ENCODE measurements at places on chromosomes 2 and 18.

- no peak for DNase-seq
Observed at GRCh38 chr2:151009437-151010175, 252.1 kb downstream of the RBM43 start.

DNA sequence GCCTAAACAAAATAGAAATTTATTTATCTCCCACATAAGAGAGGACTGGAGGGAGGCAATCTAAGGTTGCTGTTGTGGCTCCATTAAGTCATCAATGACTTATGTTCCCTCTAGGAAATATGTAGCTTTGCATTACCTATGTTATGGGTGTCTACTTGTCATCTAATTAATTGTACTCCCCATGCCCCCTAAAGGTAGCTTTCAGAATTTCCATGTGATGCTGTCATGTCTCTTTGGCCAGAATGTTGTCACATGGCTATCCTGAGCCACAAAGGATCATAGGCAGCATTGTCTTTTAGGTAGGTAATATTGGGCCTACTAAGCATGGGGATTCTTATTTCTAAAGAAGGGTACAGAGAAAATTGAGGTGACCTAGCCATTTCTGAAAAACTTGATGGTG lies 935.6 kb upstream of the FANCL start:
- no peak for DNase-seq

DNA sequence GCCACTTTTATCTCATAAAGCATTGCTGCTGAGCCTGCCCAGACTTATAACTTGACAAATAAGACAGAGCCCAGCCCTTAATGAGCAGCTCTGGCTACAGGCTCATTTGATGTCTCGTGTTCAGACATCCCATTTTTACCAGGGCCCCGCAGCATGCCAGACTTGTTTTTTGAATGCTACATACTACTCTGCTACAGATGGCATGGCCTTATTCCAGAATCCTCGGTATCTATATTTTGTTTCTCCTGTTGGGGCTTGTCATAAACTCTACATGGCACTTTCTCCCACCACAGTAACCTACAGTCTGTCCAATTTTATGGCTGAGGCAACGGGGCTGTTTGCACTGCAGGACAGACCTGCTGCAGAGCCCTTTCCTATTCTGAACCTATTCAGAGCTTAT lies 179.0 kb upstream of the DDX18 start:
- no peak for DNase-seq

GRCh38 chr2:110143982-110144381 lies 28.4 kb upstream of the MALL start:
- no peak for DNase-seq

- no peak for DNase-seq
Observed at GRCh38 chr2:111145103-111145760, 24.5 kb downstream of the BCL2L11 start.

DNA sequence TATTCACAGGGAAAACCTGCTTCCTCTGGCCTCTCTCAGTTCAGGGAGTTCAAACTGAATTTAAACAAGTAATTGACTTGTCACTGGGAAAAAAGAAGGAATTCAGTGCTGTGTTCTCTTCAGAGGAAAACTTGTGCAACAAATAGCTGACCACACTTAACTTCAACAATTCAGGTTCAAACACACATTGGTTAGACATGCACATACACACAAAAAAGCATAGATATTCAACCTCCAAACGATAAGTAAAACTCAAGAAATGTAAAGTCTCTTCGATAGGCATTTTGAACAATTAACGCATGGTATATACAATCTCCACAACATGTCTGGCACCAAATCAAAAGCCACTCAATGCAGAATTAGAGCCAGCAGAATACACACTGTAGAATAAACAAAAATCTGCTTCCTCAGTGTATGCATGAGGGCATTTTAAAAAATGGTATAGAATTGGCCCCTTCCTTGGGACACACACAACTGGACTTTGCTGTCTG lies 269.0 kb downstream of the TCF4 start:
- no peak for DNase-seq

DNA sequence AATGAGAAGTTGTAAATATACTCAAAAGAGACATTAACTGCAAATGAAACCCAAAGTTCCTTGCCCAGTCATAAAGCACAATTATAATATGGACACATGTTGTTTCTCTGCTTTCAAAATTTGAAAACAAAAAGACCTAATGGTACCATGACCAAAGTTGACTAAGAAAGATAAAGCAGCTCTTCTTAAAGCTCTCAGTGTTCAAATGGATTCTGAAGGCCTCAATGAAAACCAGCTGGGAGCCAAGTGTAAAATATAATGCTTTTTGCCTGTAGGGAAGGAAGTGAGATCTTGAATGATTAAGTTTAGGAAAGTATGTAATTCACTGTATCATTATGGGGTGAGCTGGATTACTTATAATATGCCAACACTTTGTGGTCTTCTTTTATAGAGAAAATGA lies 178.6 kb downstream of the SATB2 start:
- DNase-seq: no peak

- no peak for DNase-seq
Observed at GRCh38 chr2:36290306-36290856, 65.2 kb upstream of the CRIM1 start.

- DNase-seq: no peak
Observed at GRCh38 chr2:165827921-165828276, 33.9 kb upstream of the GALNT3 start.

DNA sequence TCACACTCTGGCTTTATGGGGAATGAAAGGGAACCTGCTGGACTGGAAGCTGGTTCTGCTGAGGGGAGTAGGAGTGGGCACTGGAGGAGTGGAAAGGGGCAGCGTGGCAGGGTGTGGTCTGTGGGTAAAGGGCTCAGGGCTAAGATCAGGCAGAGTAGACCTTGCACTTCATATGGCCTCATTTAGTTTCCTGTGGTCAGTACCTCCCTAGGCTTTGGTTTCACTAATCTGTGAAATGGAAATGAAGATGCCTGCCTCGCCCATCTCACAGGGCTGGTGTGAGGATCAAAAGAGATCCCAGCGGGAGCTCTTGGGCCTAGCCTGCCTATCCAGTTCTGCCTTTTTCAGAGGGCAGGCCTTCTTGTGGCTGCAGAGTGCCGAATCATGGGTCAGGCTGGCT lies 208.7 kb downstream of the LOXHD1 start:
- no peak for DNase-seq

DNA sequence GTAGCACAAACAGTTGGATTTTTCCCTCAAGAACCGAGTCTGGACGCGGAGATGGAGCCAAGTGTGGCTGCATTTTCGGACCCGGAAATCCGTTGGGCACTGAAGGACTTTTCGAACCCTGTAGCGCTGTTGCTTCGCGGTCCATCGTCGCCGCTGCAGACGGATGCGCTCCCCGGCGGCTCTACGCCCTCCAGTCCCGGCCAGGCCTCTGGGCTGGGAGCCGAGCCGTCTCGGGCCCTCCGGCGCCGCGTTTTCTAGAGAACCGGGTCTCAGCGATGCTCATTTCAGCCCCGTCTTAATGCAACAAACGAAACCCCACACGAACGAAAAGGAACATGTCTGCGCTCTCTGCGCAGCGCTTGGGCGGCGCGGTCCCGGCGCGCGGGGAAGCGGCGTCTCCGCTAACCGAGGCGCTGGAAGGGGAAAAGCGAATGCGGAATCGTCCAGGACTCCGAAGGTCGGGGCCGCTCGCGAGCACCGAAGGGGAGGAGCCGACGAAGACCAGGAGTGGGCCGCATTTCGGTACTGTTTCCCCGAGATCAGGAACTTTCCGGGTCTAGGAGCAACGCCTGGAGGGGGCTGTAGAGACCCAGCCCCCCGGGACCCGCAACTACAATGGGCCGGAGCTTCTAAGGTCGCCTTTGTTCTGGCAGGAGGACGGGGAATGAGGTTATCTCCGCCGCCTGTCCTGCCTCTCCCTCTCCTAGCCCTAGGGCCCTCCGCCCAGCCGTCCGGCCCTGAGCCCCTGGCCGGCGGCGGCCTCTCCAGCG lies 3.2 kb downstream of the EMX1 start:
- no peak for DNase-seq

- DNase-seq: no peak
Observed at GRCh38 chr2:33436083-33436482, 40.4 kb upstream of the RASGRP3 start.

DNA sequence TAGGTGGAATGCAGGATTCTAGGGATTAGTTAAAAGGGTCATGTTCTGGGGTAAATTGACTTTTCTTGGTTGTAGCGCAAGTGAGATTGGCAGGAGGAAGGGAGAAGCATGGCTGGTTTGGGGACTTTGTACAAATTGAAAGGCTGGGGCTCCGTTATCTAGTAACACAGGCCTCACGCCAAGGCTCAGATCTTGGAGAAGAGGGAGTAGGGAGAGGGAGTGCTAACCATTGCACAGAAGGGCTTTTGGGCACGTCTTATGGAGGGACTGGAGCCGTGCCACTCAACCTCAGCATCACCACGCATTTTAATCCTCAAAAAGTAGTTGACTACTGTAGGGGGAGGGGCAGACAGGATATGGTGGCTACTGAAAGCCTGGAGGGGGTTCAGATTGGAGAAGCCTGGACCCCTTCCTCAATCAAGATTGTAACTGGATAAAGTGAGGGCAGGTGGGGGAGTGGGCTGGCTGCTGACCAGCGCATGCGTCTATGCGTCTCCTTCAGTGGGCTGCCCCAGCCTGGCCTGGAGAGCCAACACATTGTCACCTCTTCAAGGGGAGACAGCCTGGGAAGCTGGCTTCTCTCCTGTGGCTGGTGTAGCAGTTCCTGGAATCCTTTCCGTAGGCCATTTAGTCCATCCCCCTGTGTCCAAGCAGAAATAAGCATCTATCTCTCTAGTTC lies 14.3 kb downstream of the IGFBP5 start:
- no peak for DNase-seq

DNA sequence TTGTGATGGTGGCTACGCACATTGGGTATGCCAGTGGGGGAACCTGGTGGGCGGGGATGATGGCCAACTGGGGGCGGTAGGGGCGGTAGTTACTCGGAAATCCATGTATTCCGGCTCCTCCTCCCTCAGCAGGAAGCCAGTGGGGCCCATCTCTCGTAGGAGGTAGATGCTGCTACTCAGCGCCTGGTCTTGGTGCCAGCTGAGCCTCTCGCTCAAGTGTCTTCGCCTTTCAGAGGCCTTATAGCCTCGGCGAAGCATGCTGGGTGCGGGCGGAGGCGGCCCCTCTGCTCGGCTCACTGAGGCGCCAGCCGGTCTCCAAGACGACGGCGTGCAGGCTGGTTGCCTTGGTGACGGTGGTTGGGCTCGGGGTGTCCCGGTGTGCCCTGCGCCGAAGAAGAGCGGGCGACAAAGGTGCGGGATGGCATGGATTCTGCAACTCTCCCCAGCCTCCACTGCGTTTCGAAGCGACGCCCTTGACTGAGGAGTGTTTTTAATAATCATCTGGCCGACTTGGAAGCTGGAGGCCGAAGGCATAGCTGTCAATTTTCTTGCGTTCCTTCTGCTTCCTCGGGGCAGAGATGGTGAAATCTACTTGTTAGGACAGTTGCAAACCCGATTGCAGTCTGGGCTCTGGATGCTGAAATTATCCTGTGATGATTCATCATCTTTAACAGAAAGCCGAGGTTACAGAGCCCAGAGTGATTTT lies at the start of gene ZSWIM2:
Gene ZSWIM2 (minus strand): TSS at position 298 of the 706 bp plus-strand sequence. CDS start 40 bp downstream, at position 258.
- no peak for DNase-seq

DNA sequence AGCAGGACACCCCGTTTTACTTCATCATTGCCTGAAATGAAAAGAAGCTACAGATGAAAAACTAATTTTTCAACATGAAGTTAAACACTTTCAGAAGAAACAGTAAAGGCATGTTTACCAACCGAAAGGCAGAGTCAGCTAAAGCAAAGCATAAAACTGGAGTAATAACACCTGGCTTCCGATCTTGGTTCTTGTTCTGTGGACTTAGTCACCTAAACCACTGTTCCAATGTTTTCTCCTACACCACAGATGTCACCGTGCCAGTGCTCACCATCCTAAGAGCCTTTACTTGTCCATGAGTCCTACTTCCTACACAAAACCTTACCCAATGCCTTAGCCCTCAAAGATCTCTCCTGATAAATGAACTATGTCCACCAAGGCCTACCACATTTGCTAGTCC lies 13.5 kb downstream of the MCM6 start:
- DNase-seq: no peak

GRCh38 chr18:66317243-66318090 lies 286.4 kb downstream of the CDH19 start:
- no peak for DNase-seq

DNA sequence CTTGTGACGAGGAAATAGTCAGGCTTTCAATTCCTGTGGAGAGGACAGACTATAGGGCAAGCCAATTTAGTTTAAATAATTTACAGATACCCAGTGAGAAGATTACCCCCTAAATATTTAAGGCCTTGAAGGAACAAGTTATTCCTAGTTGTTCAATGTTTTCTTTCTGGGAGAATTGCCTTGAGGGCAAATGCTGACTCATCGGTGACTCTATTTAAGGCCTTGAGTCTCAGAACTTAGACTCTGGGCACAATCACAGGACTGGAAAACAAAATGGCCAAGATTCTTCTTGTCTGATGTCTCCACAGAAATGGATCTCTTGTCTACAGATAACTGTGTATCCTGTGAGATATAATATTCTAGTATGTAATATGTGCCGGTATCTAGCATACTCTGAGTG lies 467.1 kb downstream of the SUCLG1 start:
- DNase-seq: no peak

- no peak for DNase-seq
Observed at GRCh38 chr2:217279556-217279955, 419.7 kb upstream of the TNP1 start.

DNA sequence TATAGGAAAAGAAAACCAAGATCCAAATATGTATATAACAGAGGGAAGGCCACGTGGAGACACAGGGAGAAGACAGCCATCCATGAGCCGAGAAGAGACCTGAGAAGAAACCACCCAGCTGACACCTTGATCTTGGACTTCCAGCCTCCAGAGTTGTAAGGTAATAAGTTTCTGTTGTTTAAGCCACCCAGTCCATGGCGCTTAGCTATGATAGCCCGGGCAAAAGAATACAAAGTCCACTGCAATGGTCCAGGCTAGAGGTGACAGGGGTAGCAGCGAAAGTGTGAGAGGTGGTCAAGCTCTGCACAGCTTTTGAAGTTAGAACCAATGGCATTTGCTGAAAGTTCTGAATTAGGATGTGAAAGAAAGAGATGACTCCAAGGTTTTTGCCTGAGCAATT lies 2.8 kb downstream of the MYOM1 start:
- no peak for DNase-seq

DNA sequence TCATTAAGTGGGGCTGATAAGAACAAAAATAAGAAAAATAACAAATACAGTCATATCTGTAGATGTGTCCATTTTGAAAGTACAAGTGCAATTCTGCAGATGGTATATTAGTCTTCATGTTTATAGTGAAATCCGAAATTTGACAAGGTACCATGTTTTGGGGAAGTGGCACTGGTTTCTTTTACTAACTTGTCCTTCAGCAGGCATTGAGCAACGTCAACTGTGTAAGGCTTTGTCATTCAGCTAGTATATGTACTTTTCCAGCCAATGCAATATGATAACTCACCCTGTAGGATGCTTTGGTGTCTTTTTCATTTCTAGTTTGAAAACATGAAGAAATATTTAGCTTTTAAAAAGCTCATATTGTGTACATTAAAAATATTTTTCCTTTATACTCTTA lies 139.9 kb downstream of the MCFD2 start:
- no peak for DNase-seq

- no peak for DNase-seq
Observed at GRCh38 chr18:60147323-60147722, 225.3 kb downstream of the MC4R start.

Data from activated CD8-positive, alpha-beta memory T cell treated with anti-CD3 and anti-CD28 coated beads for 4 hours (primary cell).